Bone marrow (tissue), 2 donors: ENCODE measurements at places on chromosomes 7 and 10.

DNA sequence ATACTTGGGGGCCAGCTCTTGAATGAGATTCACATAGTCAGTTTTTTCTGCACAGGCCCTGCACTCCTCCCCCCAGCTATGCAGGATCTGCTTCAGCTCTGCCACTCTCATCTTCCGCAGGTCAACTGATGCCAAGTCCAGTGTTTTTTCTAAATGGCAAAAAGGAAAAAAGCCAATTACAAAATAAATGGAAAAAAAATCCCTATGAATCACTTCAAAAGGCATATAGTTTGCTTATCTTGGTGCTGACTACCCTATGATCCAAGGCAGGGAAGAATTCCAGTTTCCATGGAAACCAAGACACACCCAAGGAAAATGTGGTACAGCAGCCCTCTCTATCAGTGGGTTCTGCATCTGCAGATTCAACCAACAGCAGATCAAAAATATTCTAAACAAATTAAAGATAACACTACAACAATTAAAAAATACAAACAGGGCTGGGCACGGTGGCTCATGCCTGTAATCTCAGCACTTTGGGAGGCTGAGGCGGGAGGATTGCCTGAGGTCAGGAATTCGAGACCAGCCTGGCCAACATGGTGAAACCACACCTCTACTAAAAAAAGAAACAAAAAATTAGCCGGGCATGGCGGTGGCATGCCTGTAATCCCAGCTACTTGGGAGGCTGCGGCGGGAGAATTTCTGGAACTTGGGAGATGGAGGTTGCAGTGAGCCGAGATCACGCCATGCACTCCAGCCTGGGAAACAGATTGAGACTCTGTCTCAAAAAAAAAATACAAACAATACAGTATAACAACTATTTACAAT, 17.6 kb downstream of the CDNF start:
- DNase-seq = no peak

DNA sequence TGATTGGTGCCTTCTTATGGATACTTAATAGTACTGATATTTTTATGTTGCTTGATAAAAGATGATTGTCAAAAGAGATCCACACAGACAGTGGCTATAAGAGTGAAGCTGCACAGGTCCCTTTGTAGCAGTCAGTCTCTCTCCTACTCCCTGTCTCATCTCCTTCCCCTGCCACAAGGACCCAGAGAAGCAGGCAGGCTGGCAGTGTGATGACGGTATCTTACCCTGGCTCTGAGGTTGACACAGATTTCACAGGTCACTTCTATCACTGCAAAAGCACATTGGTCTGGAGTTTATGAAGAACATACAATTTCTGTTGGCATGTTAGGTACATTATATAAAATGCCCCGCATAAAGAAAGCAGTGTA, 64.4 kb upstream of the AHR start:
- peak; percentile 12 for DNase-seq

DNA sequence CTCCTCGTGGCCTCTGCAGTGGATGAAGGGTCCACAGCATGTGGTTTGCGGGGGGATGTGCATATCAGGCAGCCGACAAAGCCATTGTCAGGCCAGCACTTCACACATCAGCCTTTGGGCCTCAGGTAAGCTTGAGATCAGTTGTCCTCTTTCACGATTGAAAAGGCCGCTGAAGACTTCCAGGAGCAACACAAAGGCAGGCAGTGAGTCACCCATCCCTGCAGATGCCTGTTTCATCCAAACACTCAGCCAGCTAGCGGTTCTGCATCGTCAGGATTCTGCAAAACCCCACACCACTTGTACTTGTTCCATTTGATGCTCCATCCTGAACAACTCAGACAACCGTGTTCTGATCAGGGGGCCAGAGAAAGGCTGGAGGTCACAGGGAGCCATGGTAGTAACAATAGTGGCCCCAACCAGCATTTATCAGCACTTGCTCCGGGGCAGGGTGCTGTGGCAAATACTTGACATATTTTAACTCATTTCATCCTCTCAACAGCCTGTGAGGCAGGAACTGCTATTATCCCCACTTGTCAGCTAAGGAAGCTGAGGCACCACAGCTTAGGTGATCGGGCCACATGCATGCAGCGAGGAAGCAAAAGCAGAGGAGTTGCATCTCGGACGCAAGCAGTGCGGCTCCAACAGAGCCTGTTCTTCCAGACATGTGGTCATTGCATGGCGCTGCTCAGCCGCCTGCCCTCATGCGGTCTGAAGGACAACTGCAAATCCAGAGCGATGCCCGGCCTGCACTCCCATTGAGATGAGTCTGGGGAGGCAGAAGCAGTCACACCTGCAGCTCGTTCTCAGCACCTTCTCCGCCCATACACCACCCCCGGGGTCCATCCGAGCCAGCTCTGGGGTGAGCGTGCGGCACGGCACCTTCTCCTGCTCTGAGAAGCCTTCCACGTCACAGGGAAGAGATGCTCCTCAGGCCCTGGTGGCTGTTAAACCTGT, 144.9 kb downstream of the PAXIP1 start:
- no peak for DNase-seq

- DNase-seq = no peak
These were observed 36.2 kb downstream of the GOT1 start for GRCh38 chr10:99394256-99394655.

DNA sequence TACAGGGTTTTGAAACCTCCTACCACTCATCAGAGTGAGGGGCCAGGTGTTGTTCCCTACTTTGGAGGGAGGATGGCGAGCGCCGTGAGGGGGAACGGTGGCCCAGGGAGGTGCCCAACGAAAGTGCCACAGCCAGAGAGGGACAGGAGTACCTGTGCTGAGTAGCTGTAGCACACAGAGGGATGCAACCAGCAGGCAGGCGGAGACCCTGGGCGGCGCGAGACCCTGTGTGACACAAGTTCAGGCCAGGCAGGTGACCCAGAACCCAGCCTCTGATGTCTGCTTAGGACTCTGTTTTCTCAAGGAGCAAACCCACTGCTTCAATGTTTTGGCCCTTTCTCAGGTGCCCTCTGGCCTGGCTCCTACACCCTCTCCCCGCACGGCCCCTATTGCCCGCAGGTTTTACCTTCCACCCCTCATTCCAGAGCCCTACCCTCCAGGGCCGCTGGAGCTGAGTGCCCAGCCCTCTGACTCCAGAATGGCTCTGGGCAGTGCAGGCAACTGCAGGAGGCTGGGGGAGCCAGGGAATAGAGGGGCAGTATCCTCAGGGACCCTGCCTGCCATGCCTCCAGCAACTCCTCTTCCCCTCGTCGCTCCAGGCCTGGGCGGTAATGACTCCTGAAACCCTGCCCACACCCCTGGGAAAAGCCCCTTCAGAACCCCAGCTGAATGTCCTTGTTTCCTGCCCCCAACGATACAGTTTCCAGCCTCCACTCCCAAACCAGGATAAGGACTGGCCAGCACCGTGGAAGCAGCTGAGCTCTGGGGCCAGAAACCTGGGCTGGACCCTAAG, 164.1 kb upstream of the RHEB start:
- DNase-seq = no peak

DNA sequence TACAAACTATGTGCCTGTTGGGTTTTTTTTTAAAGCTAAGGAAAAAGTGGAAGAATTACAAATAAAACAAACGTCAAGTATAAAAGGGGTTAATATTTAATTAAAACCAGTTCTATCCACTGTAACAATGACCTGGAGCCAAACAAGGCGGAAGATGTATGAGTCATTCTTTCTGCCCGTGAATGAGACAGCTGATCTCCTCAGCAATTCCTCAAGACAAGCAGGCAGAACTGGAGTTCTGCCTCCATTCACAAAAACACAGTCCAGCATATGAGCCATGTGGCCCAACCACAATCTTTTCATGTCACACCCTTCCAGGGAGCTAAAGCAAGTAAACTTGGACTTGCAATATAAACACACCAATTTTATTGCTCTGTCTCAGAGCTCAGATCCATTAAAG, 8.4 kb downstream of the ETV1 start:
- DNase-seq = no peak

DNA sequence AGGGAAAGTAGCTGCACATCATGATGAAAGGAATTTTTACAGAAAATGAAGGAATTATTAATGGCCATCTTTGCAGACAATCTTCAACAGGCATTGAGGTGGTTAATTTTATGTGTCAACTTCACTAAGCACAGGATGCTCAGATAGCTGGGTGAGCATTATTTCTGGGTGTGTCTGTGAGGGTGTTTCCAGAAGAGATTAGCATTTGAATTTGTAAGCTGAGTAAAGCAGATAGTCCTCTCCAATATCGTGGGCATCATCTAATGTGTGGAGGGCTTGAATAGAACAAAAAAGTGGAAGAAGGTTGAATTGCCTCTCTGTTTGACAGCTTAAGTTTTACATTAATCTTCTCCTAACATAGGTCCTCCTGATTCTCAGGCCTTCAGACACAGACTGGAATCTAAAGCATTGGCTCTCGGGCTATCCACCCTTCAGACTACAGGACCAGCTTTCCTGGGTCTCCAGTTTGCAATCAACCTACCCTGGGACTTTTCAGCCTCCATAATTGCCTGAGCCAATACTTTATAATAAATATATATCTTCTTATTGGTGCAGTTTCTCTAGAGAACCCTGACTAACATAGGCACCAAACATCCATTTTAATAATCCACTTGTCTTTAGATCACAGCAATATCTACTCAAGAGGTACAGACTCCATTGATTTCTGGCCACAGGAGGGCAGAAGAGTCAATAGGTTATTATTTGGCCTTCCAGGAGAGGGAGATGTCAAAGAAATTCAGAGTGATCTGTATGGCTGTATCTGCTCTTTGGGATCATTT, 10.5 kb upstream of the CRPPA start:
- peak; percentile 15 for DNase-seq

DNA sequence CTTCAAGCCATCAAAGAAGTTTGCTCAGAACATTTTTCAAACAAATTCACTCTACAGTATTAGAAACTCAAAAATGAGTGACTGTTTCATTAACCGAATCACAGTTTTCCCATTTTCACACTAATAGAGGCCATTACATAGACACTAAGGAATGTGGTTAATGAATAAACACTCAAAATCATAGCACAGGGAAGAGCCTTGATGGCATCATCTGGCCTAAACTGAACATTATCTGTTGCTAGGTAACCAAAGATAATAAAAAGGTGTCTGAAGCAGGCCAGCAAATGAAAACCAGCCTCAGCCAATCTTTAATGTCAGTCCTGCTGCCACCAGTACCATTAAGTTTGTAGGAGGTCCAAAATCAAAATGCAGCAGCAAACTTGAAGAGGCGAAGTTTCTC, 492.4 kb upstream of the STEAP1 start:
- no peak for DNase-seq

DNA sequence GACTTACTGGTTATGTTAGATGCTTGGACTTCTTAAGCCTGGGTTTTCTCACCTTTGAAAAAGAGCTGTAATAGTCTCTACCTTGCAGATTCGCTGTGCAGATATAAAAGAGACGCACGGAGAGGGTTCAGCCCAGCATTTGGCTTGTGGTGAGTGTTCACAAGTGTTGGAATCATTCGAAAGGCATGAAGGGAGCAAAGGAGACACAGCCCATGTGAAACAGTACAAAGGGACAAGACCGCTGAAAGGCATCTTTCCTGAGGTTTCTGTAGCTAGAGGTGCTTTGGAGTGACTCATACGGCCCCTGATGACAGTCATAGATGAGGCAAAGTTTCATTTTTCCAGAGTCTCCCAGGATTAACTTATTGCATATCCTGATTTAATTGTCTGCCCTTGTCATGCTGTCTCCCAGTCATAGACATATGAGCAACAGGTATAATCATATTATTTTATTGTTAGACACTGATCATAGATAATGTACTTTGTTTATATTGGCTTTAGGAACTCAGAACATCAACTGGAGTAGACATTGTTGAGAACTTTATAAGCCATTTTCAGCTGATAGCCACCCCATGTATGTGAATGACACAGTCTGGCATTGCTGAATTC, 171.1 kb downstream of the ADRA2A start:
- DNase-seq = no peak

DNA sequence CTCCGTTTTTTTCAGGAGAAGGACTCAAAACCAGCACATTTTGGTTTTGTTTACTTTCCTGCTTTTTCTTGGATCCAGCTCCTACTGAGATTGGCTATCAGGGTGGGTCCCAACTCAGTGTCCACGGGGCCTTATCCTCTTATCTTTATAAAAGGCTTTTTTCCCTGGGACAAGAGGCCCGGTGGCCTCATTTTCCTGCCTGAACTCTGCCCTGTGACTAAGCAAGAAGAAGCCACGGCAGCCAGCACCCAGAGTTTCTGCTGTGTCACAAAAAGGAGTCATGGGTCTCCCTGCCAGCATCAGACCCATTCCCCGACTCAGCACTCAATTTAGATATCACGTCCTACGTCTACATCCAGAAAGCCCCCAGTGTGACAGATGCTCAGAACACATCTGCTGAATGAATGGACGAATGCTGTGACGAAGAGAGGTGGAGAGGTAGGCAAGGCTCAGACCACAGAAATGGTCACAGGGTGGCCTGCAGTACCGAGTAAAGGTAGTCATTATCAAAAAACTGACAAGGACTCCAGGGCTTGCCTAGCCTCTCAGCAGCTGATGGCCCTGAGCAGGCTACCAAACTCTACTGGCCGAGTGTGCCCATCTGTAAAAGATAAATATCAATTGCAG, 16.7 kb downstream of the DLG5 start:
- no peak for DNase-seq

GRCh38 chr7:104362756-104363155, 34.4 kb downstream of the LHFPL3 start:
- DNase-seq = no peak

DNA sequence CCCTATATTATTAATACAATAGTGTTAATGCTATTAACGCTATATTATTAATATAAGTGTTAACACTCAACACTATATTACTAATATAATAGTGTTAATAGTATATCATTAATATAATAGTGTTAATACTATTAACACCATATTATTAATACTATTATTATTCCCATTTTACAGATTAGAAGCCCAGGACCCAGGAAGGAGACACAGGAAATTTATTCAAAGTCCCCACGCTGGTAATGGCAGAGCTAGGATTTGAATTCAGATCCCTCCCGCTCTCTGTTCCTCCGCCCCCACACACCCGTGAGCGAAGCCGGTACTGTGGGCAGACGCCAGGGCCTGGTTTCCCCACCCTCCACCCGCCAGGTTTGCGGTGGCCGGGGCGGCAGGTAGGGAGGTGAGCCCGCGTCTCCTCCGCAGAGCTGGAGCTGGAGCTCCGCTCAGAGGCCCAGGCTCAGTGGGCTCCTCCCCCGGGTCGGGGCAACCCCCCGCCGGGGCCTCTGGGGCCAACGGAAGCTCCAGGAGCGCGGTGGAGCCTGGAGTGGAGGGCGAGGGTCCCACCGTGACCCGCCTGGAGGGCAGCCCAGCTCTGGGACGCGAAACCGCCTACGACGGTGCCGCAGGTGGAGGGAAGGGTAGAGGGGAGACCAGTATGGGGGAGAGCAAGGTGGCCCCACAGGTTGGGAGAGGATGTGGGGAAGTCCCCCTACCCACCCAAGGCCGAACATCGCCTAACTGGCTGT, at the start of gene TMEM225B:
TMEM225B (plus strand) TSS at position 506 of the 740 bp plus-strand sequence. CDS start 6,122 bp downstream, outside the sequence.
- no peak for DNase-seq

DNA sequence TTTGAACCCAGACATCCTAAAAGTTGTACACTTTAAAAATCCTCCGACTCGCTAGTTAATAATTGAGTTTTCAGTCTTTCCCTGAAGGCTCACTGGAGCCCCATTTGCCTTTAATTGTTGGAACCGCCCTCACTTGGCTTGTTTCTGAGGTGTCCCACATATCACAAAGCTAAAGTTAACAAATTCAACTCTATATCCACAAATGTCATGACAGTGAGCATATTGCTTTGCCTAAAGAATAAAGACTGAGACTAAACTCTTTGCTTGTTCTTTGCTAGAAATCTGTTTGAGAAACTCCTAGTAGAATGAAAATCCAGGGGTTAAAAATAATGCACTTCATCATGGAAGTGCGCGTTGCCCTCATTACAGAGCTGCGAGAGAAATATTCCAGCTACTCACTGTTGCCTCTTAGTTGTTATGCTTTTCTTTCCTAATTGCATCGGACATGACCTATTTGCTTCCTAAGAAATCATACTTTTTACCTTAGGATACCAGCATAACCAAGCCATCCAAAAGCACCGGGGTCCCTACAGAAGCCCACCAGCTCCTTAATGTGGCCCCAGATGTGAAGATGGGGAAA, 752 bp downstream of the THSD7A start:
- no peak for DNase-seq
